Non-pigmented ciliary epithelial cell (primary cell): ENCODE measurements at places on chromosomes 7 and 10.

GRCh38 chr10:116888380-116889055 lies 39.2 kb downstream of the ENO4 start:
- DNase-seq = peak; percentile 52

GRCh38 chr10:90193240-90193985 lies 492.0 kb downstream of the KIF20B start:
- DNase-seq = peak; percentile 75

DNA sequence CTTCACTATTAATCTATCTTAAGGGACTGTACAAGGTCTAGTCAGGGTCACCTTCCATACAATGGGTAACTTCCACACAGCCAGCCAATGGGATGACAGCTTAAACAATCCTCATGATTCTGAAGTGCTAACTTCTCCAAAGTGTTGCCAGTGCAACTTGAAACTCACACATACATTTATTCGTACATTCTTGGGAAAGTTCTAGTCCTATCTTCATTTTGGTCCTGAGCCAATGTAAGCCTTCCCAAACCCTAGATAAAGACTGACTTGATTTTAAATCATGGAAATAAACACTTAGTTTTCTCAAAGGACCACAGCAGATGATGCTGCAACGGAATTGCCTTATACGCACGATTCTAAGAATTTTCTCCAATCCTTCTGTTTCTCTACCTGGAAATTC lies 117.5 kb upstream of the COL1A2 start:
- no peak for DNase-seq

DNA sequence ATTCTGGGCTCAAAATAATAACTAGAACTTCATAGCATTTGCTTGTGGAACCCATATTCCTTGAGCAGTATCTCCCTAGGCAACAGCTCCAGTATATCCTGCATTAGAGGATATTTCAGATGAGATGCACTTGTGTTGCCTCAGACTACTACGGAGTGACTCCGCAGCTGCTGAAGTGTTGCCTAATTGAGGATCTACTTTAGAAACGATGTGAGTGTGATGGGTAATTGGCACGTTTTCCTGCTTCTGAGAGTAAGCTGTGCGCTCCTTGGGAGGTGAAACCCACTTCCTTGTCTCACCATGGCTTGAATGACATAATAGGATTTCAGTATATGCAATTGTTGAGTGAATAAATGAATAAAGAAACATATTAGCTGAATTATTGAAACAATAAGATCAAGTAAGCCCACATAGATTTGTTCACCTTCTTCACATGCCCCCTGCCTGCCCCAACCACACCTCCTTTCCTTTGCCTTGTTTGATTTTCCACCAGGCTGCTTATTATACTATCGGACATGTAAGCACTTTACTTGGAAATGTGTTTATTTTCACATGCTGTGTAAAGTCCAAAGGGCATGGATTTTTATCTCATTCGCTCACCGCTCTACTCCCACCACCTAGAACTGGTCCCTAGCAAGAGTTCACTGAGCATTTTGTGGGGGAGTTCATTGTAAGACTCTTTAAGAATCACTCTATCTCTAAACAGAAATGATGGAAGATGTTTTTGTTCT lies 303.8 kb downstream of the KCNMA1 start:
- no peak for DNase-seq

- DNase-seq = no peak
These were observed 581.4 kb downstream of the TNS3 start for GRCh38 chr7:47000561-47000960.

- DNase-seq = no peak
These were observed 73.9 kb upstream of the GTF2I start for GRCh38 chr7:74583630-74584029.

DNA sequence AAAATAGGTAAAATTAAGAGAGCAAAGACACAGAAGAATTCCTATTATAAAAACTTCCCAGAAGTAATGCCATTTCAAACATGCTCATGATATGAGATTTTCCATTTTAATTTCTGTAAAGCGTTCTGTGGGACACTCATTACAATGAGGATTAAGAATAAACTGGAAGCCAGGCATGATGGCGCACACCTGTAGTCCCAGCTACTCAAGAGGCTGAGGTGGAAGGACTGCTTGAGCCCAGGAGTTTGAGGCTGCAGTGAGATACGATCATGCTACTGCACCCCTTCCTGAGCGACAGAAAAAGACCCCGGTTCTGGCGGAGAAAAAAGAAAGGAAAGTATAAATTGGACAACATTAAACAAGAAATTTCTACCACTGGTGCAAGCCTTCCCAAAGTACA lies 1.5 kb downstream of the DNA2 start:
- no peak for DNase-seq

GRCh38 chr10:29667191-29667590 lies 32.4 kb upstream of the SVIL start:
- no peak for DNase-seq

- DNase-seq = no peak
These were observed 6.6 kb upstream of the NPC1L1 start for GRCh38 chr7:44547536-44548231.

DNA sequence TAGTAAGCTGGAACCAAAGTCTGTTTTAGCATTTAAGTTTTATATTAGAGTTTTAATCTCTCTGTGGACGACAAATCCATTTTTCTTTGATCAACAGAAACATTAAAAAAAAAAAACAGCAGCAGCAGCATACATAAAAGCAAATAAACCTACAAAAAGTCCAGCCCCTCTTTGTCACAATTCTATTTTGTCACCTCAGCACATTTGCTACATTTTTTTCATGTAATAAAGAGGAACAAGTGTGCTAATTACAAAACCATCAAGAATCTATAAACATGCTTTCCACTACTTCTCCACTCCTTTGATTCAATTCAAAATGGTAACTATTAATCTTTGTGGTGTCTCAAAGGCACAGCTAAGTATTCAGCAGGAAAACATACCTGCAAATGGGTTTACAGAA lies 259.8 kb upstream of the GNAI1 start:
- no peak for DNase-seq

GRCh38 chr10:29140151-29140550 lies 148.7 kb upstream of the LYZL1 start:
- DNase-seq = no peak

- DNase-seq = no peak
These were observed 40.5 kb upstream of the KCNMA1 start for GRCh38 chr10:77678146-77678545.
